ENCODE measurements at places on chromosomes 16 and 17.

DNA sequence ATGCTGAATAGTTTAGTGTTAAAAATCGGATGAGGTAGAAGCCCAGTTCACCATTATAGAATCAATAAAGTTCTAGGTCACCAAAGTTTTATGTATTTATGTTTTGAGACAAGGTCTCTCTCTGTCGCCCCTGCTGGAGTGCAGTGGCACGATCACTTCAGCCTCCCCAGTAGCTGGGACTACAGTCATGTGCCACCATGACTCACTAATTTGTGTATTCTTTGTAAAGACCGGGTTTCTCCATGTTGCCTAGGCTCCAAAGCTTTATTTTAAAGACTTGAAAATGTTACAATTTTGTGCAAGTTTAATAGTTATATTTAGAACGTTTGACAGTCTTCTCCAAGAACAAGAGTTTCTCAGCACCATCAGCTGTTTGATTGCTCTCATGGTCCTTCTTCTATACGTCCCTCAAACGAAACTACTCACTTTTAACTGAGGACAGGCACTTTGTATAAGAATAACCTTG, 32.1 kb downstream of the NDE1 start:
- no peak for DNase-seq

DNA sequence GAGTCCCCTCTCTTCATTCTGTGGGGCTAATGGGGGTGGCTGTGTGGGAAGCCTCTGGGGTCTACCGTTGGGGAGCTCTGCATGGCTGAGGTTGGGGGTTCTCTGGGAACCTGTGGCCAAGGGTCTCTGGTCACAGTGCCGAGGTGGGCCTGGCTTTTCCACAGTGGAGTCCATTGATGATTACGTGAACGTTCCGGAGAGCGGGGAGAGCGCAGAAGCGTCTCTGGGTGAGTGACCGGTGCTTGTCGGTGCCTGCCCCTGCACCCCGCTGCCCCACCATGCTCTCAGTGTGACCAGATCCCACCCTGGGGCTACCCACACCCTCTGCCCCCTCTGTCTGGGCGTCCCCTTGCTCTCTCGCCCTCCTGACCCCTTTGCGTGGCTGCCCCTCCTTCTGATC, 4.5 kb downstream of the LAT start:
- DNase-seq = no peak

DNA sequence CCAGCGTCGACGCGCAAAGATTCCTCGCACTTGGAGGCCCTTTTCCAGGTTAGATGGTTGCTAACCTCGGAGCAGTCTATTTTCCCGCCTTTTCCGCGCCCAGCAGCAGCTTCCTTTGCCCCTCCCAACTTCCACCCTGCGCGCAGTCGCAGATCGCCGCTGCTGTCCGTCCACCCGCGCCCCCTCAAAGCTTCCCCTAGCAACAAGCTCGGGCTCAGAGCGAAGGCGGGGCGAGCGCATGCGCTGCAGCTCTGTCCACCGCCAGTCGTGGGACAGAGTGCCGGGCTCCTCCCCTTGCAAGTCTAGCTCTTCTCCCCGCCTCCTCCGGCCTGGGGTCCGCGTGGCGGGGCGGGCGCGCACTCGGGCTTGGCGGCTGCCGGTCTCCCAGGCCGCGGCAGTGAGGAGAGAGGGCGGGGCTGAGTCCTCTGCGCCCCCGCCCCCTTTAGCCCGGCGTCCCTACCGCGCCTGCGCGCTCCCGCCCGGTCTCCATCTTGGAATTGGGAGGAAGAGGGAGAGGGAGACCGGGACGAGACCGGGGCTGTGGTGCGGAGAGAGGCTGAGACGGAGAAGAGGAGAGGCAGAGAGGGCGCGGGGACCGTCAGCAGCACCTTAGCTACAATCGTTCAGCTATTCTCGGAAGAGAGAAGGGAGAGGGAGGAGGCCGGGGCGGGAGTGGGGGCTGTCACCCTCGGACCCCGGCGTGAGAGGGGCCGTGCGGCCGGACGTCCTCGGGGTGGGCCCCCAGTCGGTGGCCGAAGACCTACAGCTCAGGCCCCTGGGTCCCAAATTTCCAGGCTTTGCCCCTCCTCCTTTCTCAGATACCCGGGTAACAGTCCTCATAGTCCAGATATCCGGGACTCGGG, at the start of gene TAOK2:
Gene TAOK2, plus strand, starts transcription at position 485 of the 863 bp plus-strand sequence. CDS start 3,905 bp downstream, outside the sequence.
- peak; percentile 96 for DNase-seq

DNA sequence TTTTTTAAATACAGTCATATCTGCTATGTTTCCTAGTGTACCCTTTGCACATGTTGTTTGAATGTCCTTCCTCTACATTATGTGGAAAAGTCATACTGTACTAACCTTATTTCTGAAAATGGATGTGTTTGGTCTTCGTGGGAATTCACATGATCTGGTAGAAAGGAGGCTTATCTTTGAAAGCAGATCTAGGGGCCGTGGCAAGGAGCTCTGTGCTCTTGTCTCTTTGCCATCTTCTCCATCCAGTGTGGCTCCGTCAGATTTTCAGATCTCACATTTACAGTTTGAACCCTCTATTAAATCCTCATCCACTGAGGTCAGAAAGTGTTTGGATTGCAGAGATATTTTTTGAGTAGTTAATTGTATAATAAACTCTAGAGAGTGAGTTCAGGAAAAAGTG, 32.9 kb downstream of the MAP2K4 start:
- no peak for DNase-seq

DNA sequence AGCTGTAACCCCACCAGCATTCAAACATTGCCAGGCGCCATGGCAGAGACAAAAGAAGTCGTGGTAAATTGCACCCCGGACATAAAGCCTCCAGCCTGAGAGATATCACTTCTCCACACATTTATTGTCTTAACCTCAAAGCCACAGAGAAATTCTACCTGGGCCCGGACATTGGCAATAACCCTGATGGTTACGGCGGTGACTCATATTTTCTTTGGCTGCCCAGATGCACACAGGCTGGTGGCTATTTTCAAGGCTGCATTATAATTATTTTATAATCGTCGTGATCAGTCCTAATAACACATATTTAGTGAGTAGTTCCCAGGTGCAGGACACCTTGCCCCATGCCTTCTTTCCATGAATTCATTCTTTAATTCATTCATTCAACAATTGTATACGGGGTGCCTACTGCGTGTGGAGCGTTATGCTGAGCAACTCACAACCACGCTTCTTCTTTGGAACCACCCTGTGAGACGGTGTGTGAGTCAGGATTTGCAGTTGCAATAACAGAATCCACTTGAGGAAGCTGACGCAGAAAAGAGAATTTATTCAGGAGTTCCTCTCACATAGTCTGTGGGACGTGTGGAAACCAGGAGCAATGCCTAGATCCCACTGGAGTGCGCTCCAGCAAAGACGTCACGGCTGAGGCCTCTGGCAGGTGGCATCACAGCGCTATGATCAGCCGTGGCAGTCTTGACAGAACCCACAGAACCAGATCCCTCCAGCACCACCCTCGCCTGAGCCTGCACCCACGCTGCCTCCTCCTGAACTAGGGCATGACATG, 245.7 kb downstream of the FOXL1 start:
- DNase-seq = no peak

DNA sequence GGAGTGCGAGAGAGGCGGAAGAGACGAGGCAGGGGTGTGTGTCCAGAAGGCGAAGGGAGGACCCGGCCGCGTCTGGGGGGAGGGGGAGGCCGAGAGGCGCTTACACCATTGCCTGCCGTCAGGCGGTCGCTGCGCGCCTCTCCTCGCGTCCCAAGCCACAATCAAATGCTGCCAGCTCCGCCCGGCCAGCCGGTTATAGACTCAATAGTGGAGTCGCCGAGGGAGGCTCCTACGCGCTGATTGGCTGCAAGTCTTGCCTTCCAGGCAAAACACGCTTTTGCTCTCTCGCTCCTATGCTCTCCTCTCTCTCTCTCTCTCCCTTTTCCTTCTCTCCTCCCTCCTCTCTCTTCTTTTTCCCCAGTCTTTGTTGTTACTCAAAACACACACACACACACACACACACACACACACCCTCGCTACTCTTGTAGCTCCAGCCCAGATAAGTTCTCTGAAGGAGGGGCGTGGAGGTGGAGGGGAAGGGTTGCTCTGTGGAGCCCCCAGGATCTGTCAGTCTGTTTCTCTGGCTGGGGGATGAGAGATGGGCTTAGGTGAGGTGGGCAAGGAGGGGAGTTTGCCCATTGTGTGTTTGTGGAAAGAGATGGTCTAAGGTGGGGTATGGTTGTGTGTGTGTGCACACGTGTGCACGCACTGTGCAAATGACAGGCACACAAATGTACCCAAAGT, at the start of gene DLX3:
Gene DLX3, minus strand, starts transcription at position 170 of the 684 bp plus-strand sequence. CDS start 226 bp downstream, outside the sequence.
- peak; percentile 81 for DNase-seq

- no peak for DNase-seq
Measured at GRCh38 chr17:4843321-4844000, 10.3 kb downstream of the MINK1 start.

- no peak for DNase-seq
Measured at GRCh38 chr17:59796785-59797205, 89.3 kb downstream of the VMP1 start.

DNA sequence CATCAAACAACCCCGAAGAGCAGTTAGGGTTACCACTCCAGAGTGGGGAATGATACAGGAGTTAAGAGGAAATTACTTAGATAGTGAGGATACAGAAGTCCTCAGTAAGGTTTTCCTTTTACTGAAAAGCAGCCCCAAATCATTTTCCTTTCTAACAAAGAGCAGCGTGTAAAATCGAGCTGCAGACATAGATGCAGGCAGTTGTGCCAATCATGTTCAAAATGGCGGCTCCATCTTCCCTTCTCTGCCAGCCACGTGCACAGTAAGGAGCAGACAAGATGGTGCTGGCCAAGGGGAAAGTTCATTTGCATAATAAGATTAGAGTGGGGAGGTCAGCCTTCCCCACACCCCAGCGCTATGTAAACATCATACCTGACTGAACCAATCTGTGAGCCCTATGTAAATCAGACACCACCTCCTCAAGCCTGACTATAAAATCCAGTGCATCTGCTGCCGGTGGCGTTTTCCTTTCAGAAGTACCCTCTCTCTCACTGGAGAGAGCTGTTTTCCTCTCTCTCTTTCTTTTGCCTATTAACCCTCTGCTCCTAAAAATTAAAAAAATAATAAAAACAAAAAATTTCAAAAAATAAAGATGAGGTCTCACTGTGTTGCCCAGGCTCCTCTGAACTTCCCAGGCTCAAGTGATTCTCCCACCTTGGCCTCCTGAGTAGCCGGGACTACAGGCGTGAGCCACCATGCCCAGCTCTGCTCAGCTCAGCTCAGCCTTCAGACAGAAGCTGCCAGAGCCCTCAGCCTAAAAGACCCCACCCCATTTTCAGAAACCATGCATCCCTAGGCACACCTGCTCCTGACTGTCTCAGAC, 2.6 kb upstream of the SRL start:
- DNase-seq = peak; percentile 2

DNA sequence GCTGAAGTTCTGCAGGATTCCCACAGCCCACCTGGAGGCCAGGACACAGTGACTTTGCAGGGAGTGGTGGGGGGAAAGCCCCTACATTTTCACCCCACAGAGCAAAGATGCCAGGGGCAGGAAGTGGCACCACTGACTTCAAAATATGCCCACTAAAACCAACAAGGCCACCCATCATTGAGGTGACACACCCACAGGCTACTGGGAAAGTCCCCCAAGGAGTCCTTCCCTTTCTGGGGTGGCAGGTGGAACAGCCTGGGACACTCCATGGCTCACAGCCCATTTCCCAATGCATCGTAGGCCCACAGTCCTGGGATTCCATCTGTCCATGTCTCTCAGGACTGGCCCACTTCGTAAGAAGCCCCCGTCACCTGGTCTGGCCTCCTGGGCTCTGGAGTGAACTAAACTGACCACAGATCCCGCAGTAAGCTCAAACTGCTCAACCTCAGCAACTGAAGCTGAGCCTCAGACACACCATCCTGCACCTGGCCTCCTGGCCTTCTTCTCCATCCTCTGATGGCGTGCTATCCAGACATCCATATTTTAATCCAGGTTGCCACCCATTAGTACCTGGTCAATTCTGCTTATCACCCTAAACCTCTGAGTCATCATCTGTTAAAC, 7.5 kb upstream of the CCL1 start:
- DNase-seq = no peak

- DNase-seq = no peak
Measured at GRCh38 chr17:69724238-69724637, 309.7 kb downstream of the MAP2K6 start.

DNA sequence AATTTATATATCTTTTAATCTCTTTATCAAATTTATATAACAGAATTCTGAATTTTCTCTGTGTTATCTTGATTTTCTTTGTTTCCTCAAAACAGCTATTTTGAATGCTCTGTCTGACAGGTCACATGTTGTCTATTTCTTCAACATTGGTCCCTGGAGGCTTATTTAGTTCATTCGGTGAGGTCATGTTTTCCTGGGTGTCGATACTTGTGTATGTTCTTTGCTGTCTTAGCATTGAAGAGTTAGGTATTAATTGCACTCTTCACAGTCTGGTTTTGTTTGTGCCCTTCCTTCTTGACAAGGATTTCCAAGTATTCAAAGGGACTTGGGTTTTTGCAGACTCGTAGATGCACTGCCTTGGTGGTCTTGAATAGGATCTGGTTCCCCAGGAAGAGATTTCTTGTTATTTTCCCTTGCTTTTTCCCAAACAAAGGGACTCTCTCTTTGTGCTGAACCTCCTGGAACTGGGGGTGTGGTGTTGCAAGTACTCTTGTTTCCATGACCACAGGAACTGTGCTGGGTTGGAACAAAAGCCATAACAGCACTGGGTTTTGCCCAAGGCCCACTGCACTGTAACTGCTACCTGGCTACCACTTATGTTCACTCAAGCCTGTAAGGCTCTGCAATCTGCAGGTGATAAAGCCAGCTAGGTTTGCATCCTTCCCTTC, 1483.0 kb downstream of the CDH8 start:
- no peak for DNase-seq
